ENCODE measurements at places on chromosomes 5 and 9. TPM values are rescaled to one million over a fixed set of nuclear protein-coding genes. Genes with fewer than 3 reads are reported as not detected.

PCDHGA4 gene
- not detected for total RNA-seq

GRCh38 chr5:174626369-174626920 is 97.9 kb upstream of the MSX2 start:
- H3K4me1 ChIP-seq, result no peaks in the 10 kb centered on the region
- no peak overlapping the region for H3K27ac ChIP-seq
- no peak for DNase-seq
- no peaks in the 10 kb centered on the region for H3K27me3 ChIP-seq
- no peaks in the 10 kb centered on the region for H3K36me3 ChIP-seq
- no peak overlapping the region for H3K4me3 ChIP-seq

DNA sequence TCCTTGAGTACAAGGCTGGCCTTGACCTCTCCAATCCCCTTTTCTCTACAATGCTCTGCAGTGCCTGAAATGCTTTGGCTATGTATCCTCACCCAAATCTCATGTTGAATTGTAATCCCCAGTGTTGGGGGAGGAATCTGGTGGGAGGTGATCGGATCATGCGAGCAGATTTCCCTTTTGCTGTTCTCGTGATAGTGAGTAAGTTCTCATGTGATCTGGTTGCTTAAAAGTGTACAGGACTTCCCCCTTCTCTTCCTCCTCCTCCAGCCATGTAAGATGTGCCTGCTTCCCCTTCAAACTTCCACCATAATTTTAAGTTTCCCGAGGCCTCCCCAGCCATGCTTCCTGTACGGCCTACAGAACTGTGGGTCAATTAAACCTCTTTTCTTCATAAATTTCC is 28.5 kb upstream of the AKNA start:
- no peak overlapping the region for H3K4me3 ChIP-seq
- H3K4me1 ChIP-seq, result peaks cover 13% of the 10 kb centered on the region
- no peak overlapping the region for H3K27ac ChIP-seq
- no peak for DNase-seq
- no peaks in the 10 kb centered on the region for H3K27me3 ChIP-seq

- H3K27ac ChIP-seq, result no peak overlapping the region
- H3K36me3 ChIP-seq, result no peaks in the 10 kb centered on the region
- H3K27me3 ChIP-seq, result no peaks in the 10 kb centered on the region
- no peaks in the 10 kb centered on the region for H3K4me1 ChIP-seq
Measured at GRCh38 chr5:122404018-122404417, 92.0 kb downstream of the SNCAIP start.

DNA sequence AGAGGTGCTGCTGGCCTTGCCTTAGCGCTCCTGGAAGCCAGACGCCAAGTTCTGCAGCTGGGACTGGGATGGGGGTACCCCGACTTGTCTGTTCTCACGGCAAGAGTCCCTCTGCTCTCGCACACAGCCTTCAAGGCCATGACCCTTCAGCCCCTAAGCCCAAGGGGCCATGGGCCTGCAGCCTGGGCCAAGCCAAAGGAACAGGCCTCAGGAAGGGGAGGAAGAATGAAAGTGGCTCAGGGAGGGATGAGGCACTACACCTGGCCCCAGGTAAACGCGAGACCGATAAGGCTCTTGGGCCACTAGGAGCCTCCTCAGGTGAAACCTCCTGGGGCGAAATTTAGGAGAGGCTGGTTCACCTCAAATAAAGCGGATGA is 3.9 kb downstream of the EBF1 start:
- H3K4me1 ChIP-seq, result peaks cover 40% of the 10 kb centered on the region
- H3K36me3 ChIP-seq, result no peaks in the 10 kb centered on the region
- peaks cover 54% of the 10 kb centered on the region for H3K27me3 ChIP-seq

GRCh38 chr5:3995954-3996619 is 400.5 kb downstream of the IRX1 start:
- no peaks in the 10 kb centered on the region for H3K27me3 ChIP-seq
- no peak overlapping the region for H3K27ac ChIP-seq
- no peaks in the 10 kb centered on the region for H3K4me1 ChIP-seq
- no peak overlapping the region for H3K4me3 ChIP-seq

- DNase-seq, result no peak
- H3K4me1 ChIP-seq, result no peaks in the 10 kb centered on the region
- no peaks in the 10 kb centered on the region for H3K27me3 ChIP-seq
- H3K4me3 ChIP-seq, result no peak overlapping the region
Measured at GRCh38 chr9:130119519-130120298, 52.5 kb upstream of the NCS1 start.

ADAMTSL1 gene
- 0.10 TPM for total RNA-seq

LCN15 gene
- not detected for total RNA-seq

SLC6A7 gene
- total RNA-seq, result not detected

DNA sequence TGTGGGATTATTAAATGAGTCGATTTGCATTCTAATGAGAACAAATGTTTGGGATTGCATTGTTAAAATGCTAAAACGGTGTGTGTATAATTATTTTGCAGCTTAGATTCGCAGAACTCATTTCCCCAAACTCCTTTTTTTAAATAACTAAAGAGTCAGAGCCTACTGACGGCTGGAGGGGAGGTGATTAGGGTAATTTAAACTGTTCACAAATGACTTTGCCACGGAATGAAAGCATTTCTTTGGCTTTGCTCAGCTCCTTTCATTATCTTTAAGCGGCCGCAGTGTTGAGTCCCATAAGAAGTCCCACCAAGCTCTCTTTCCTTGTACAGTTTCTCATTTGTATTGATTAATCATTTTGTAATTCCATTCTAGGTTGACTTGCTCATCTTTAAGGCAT is 1632.8 kb downstream of the MAT2B start:
- no peak overlapping the region for H3K4me3 ChIP-seq
- H3K4me1 ChIP-seq, result no peaks in the 10 kb centered on the region
- H3K36me3 ChIP-seq, result no peaks in the 10 kb centered on the region

ARHGEF39 gene
- 1.0 TPM for total RNA-seq

DNA sequence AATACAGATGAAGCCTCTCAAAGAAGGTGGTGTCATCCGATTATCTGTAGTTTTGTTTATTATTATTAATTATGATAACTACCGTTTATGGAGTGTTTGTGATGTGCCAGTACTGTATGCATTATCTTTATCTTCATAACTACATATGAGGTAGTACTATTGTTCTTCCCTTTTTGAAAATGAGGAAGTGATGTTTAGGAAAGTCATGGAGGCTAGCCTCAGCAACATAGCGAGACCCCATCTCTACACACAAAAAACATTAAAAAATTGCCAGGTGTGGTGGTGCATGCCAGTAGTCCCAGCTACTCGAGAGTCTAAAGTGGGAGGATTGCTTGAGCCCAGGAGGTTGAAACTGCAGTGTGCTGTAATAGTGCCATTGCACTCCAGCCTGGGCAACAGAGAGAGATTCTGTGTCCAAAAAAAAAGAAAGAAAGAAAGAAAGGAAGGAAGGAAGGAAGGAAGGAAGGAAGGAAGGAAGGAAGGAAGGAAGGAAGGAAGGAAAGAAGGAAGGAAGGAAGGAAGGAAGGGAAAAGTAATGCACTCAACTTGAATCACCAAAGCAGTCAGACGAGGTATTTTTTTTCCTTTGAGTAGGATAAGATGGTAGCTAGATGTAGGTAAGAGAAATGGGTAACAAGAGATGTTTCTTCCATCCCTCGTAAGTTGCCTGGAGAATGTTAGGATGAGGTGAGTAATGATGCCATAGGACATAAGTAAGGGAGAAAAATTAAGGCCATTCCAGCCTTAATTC is 47.8 kb downstream of the PAM start:
- no peak overlapping the region for H3K27ac ChIP-seq
- H3K36me3 ChIP-seq, result no peaks in the 10 kb centered on the region
- H3K4me3 ChIP-seq, result no peak overlapping the region
- peaks cover 15% of the 10 kb centered on the region for H3K4me1 ChIP-seq
- no peak for DNase-seq

GRCh38 chr9:40913928-40914673 is 214.4 kb downstream of the FOXD4L6 start:
- H3K27me3 ChIP-seq, result no peaks in the 10 kb centered on the region
- H3K27ac ChIP-seq, result no peak overlapping the region
- no peaks in the 10 kb centered on the region for H3K36me3 ChIP-seq

- H3K4me1 ChIP-seq, result peaks cover 77% of the 10 kb centered on the region
- no peaks in the 10 kb centered on the region for H3K27me3 ChIP-seq
- H3K4me3 ChIP-seq, result no peak overlapping the region
- no peak for DNase-seq
- H3K27ac ChIP-seq, result peak overlapping the region; percentile 59
Measured at GRCh38 chr9:127965953-127966352, 14.8 kb downstream of the EEIG1 start.

GRCh38 chr9:137866226-137867141 is 11.1 kb upstream of the CACNA1B start:
- no peaks in the 10 kb centered on the region for H3K4me1 ChIP-seq
- DNase-seq, result no peak
- H3K27me3 ChIP-seq, result peaks cover 43% of the 10 kb centered on the region
- H3K36me3 ChIP-seq, result no peaks in the 10 kb centered on the region

- no peak for DNase-seq
- H3K36me3 ChIP-seq, result no peaks in the 10 kb centered on the region
- no peaks in the 10 kb centered on the region for H3K4me1 ChIP-seq
- no peak overlapping the region for H3K4me3 ChIP-seq
Measured at GRCh38 chr9:82255481-82256176, 267.1 kb downstream of the SPATA31D1 start.

DNA sequence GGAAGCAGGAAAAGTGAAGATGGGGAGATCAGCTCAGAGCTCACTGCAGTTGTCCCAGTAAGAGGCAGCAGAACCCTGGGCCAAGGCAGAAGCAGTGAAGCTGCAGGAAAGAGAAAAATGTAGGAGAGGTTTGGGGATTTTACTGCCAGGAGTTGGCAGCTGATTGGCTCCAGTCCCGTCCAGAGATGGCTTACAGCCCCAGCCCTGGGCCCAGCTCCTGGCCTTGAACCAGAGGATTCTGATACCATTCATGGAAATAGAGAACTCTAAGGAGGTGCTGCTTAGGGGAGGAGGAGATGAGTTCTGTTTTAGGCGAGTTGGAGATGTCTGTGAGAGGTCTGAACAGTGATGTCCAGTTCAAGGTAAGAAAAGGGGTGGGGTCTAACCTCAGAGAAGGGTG is 4.6 kb downstream of the MORN5 start:
- peaks cover 9% of the 10 kb centered on the region for H3K27me3 ChIP-seq
- no peak overlapping the region for H3K4me3 ChIP-seq
- no peaks in the 10 kb centered on the region for H3K36me3 ChIP-seq

DNA sequence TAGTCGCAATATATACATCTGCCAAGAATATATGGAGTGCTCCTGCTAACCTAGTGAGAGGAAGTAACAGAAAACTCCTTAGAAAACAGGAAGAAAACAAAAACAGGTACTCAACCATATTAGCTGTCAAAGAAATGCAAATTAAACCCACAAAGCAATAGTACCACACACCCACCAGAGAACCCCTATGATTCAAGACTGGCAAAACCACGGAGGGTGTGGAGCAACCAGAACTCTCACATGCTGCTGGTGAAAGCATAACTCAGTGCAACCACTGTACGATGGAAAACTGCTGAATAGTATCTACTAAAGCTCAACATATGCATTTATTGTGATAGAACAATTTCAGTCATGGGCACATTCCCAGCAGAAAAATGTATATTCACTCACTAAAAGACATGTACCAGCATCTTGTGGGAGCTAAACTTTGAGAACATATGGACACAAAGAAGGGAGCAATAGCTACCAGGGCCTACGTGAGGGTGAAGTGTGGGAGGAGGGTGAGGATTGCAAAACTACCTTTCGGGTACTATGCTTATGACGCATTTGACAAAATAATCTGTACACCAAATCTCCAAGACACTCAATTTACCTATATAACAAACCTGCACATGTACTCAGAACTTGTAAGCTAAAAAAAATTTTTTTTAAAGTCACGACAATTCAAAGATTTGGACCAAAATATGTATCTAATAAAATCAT is 34.0 kb downstream of the PTPN3 start:
- no peaks in the 10 kb centered on the region for H3K36me3 ChIP-seq
- H3K27ac ChIP-seq, result no peak overlapping the region
- H3K4me1 ChIP-seq, result no peaks in the 10 kb centered on the region
- H3K27me3 ChIP-seq, result peaks cover 2% of the 10 kb centered on the region

GRCh38 chr5:151555760-151556576 is 35.2 kb downstream of the FAT2 start:
- DNase-seq, result no peak
- no peak overlapping the region for H3K4me3 ChIP-seq
- no peaks in the 10 kb centered on the region for H3K36me3 ChIP-seq
- no peaks in the 10 kb centered on the region for H3K27me3 ChIP-seq

TAS2R1 gene
- total RNA-seq, result not detected

CKMT2 gene
- not detected for total RNA-seq

DNA sequence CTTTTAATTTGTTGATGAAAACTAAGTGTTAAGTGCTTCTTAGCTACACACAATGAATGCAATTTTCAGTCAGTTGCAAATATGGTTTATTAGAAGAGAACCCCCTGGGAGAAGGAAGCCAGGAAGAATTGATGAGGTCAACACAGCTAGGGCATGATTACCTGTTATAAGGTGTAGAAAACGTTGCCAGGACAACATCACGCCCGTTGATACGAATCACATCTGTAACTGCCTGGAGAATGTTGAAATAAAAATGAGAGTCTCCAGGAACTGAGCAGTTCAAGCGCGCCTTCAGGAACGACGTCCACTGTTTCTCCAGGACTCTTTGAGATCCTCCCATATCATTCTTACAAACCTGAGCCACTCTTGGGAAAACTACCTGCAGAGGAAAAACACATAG is 88.0 kb downstream of the SEMA6A start:
- no peak overlapping the region for H3K4me3 ChIP-seq
- H3K27me3 ChIP-seq, result no peaks in the 10 kb centered on the region
- no peaks in the 10 kb centered on the region for H3K36me3 ChIP-seq
- H3K27ac ChIP-seq, result no peak overlapping the region
- no peaks in the 10 kb centered on the region for H3K4me1 ChIP-seq
- DNase-seq, result no peak

DNA sequence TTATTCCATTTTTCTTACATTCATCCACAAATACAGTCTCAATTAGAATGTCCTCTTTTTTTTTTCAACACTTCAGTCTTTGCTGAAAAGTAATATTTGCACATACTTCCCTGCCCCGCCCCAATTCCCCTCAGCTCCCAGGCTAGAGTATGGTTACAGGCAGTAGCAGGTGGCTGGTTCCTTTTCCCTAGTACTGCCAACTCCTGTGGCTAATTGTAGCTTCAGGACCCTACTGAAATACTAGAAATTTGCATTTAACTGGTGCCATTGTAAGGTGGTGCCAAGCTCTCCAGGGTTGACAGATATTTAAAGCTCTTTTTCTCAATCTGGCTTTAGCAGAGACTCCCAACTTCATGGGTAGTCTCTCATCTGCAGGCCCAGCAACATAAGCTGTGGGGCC is 80.3 kb downstream of the FAM81B start:
- no peaks in the 10 kb centered on the region for H3K27me3 ChIP-seq
- no peak overlapping the region for H3K27ac ChIP-seq
- no peak overlapping the region for H3K4me3 ChIP-seq
- H3K4me1 ChIP-seq, result no peaks in the 10 kb centered on the region
- peaks cover 13% of the 10 kb centered on the region for H3K36me3 ChIP-seq

- no peak overlapping the region for H3K4me3 ChIP-seq
- no peak overlapping the region for H3K27ac ChIP-seq
- H3K27me3 ChIP-seq, result no peaks in the 10 kb centered on the region
- peaks cover 50% of the 10 kb centered on the region for H3K4me1 ChIP-seq
Measured at GRCh38 chr5:179800696-179801201, 5.9 kb downstream of the MGAT4B start.

DNA sequence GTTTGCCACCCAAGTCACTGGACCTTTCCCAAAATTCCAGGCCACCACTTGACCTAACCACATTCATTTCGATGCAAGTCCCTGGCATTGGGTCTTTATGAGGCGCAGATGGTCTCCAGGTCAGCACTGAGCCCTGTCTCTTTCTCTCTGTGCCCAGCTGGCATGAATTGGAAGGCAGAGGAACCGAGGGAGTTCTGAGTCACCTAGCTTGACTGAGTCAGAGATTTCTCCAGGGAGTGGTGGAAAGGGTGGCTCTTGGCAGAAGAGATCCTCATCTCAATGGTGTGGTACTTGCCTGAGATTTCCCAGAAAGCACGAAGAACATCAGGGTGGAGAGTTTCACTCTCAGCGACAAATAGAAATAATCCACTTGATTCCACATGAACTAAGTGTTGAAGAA is 43.8 kb downstream of the WDR36 start:
- peaks cover 14% of the 10 kb centered on the region for H3K27me3 ChIP-seq
- H3K4me3 ChIP-seq, result no peak overlapping the region
- no peak overlapping the region for H3K27ac ChIP-seq

LHX3 gene
- total RNA-seq, result not detected
